ENCODE measurements at places on chromosomes 1 and 21. TPM values are rescaled to one million over a fixed set of nuclear protein-coding genes. Genes with fewer than 3 reads are reported as not detected.

DNA sequence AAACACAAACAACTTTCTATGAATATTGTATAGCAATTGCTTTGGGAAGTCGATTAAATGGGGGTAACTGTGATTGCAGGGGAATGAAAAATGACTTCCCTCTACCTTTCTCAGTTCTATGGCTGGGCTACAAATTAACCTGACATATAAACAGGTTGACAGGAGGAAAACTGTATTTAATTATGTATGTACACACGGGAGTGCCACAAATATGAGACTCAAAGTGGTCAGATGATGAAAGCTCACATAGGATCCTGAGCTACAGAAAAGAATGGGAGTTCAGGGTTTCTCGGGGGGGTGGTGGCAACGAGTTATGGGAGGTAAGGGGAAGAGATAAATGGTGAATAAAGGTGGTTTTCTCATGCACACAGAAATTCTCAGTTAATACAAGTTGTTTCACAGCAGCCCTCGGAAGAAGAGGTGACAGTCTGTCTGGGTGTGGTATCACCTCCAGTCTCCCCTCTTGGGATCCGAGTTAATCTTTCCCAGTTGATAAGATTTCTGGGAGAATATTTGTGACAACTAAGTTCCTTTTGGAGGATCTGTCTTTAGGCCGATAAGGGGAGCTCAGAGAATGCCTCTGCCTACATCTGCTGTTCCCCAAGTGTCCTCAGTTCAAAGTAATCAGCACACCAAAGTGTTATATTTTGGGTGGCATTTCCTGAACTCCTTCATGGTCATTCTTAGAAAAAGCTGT is 26.3 kb downstream of the GADD45A start:
- H3K27ac ChIP-seq: no peak overlapping the region
- H3K4me1 ChIP-seq: peaks cover 17% of the 10 kb centered on the region
- no peaks in the 10 kb centered on the region for H3K36me3 ChIP-seq
- H3K4me3 ChIP-seq: no peak overlapping the region

DNA sequence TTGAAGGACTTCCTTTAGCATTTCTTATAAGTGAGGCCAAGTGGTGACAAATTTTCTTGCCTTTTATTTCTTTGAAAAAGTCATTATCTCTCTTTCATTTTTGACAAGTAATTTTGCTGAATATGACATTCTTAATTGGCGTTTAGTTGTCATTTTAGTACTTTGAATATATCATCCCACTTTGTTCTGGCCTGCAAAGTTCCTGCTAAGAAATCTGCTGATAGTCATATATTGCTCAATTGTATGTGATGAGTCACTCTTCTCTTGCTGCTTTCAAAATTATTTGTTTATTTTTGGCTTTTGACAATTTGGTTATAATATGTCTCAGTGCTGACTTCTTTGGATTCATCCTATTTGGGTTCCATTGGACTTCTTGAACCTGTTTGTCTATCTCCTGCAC is 312.6 kb downstream of the DUSP10 start:
- no peaks in the 10 kb centered on the region for H3K27me3 ChIP-seq
- no peak overlapping the region for H3K4me3 ChIP-seq
- no peaks in the 10 kb centered on the region for H3K36me3 ChIP-seq

- H3K36me3 ChIP-seq: no peaks in the 10 kb centered on the region
- no peak for DNase-seq
- no peaks in the 10 kb centered on the region for H3K27me3 ChIP-seq
- H3K4me3 ChIP-seq: no peak overlapping the region
- H3K27ac ChIP-seq: no peak overlapping the region
These were observed 47.7 kb downstream of the ZNF644 start for GRCh38 chr1:90973897-90974798.

DNA sequence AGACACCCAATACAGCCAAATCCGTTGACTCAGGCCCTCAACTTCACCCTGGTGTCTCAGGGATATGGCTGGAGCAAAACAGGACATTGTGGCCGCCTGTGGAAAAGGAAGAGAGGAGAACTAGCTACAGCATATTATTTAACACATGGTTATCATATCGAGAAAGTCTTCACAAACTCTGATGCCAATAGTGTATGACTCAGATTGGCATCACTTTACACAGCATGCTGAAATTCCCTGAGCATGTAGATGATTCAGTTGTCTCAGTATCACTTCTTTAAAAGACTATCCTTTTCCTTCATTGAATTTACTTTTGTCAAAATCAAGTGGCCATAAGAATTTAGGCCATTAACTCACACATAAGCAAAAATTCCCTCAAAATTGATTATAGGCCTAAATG is 20.1 kb downstream of the HSD3B2 start:
- H3K4me3 ChIP-seq: no peak overlapping the region
- no peaks in the 10 kb centered on the region for H3K27me3 ChIP-seq
- no peaks in the 10 kb centered on the region for H3K36me3 ChIP-seq
- no peak for DNase-seq

DNA sequence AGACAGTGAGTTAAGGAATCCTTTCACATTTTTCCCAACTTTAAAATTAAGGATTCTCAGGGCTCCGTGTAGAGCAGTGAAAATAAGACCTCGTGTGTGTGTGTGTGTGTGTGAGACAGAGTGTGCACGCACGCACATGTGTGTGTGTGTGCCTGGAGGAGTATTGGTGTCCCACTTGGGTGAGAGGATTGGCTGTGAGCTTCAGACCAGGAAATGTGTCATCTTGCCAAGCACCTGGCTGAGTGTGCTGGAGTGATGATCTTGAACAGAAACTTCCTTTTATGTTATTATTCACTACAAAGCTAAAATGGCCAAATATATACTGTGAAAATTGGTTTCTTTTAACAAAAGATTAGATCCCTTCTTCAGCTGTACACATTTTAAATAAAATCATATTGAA is 35.2 kb upstream of the NTPCR start:
- DNase-seq: no peak
- H3K4me3 ChIP-seq: no peak overlapping the region
- no peaks in the 10 kb centered on the region for H3K36me3 ChIP-seq
- H3K4me1 ChIP-seq: no peaks in the 10 kb centered on the region
- no peak overlapping the region for H3K27ac ChIP-seq
- H3K27me3 ChIP-seq: no peaks in the 10 kb centered on the region

GRCh38 chr1:32507021-32507420 is 32.2 kb upstream of the ZBTB8A start:
- H3K36me3 ChIP-seq: no peaks in the 10 kb centered on the region
- H3K27ac ChIP-seq: no peak overlapping the region
- H3K27me3 ChIP-seq: no peaks in the 10 kb centered on the region
- no peak for DNase-seq

DNA sequence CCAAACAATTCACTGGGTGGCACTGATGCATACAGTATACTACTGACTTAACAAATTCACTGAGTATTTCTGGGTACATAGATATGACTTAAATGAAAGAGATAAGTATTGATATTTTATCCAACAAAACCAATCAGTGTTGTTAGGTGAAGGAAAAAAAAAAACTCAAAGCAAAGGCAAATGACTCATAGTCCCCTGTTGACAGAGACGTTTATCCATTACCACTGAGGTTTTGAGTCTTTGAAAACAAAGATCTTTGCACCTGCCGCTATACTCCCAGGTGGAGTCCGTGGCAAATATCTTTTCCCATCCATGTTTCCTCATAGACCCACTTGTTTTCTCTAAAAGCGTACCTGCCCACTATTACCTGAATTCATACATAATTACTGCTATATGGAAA is 18.4 kb downstream of the DYNLT5 start:
- H3K27me3 ChIP-seq: no peaks in the 10 kb centered on the region
- H3K4me3 ChIP-seq: no peak overlapping the region
- H3K27ac ChIP-seq: no peak overlapping the region

DNA sequence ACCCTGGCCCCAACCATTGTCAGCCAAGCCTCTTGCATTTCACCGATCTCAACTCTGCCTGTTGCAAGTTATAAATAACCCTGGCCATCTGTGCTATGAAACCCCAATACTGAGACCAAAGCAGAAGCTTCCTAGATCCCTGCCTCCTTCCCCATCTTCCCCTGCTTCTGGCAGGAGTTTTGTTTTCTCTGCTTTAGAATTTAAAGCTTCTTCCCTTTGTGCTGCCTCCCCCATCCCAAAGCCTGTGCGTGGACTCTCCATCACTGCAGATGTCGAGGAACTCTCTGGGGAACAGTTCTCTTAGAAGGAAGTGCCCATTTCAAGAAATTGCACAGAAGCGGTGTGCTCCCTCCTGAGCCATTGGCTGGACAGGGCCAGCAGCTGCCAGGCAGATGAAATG is 17.4 kb upstream of the MYOG start:
- H3K4me3 ChIP-seq: no peak overlapping the region
- no peak overlapping the region for H3K27ac ChIP-seq
- H3K27me3 ChIP-seq: no peaks in the 10 kb centered on the region
- no peaks in the 10 kb centered on the region for H3K36me3 ChIP-seq
- DNase-seq: no peak

The ZNF593OS gene
- total RNA-seq: not detected

The OR2C3 gene
- not detected for total RNA-seq

The FCGR3B gene
- 0.22 TPM for total RNA-seq

The DNALI1 gene
- 16.3 TPM for total RNA-seq
